ENCODE measurements at places on chromosomes 3 and 15.

DNA sequence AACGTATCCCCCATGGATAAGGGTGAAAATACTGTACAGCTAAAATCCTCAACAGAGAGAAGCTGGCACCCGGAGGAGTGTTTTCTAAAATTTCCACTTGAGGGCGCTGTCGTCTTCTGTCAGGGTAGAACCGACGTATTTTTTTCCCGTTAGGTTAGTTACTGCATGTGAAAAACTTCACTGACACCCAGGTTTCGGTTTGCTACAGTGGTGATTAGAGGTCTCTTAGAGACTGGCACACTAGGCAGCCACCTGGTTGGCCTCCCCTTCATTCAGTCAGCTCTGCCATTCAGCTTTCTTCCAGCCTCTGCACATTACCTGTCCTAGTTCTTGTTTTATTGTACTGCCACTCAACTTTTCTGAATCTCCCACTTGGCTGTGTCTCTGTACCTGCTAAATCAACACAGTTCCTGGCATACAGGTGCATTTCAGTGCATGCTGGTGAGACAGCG lies 18.4 kb downstream of the CCK start:
- peak; percentile 41 for DNase-seq

- no peak for DNase-seq
Measured at GRCh38 chr3:17006132-17006852, 121.5 kb downstream of the PLCL2 start.

- peak; percentile 25 for DNase-seq
Measured at GRCh38 chr3:184155644-184156521, 706 bp downstream of the DVL3 start.

- DNase-seq, result no peak
Measured at GRCh38 chr15:87724330-87724729, 532.2 kb downstream of the NTRK3 start.

GRCh38 chr3:142853270-142854168 lies 35.4 kb downstream of the PCOLCE2 start:
- no peak for DNase-seq

GRCh38 chr3:141228395-141228794 lies 3.2 kb upstream of the PXYLP1 start:
- DNase-seq, result no peak

DNA sequence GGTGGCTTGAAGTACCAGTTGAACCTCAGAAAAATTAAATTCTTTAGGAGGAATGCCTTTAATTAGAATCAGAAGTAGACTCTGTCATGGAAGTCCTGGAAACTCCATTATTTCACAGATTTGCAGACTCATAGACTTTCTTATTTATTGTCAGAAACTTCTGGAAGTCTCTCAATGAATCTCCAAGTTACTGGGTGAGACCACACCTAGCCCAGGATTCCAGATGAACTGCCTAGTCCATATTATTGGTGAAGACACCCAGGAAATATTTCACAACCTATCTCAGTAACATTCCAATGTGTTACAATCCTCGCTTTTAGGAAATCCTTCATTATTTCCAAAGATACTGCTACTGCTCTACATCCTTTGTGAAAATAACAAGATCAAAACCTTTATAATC lies 6.5 kb upstream of the THBS1 start:
- DNase-seq, result no peak

GRCh38 chr3:144852999-144853398 lies 881.4 kb downstream of the DIPK2A start:
- no peak for DNase-seq

DNA sequence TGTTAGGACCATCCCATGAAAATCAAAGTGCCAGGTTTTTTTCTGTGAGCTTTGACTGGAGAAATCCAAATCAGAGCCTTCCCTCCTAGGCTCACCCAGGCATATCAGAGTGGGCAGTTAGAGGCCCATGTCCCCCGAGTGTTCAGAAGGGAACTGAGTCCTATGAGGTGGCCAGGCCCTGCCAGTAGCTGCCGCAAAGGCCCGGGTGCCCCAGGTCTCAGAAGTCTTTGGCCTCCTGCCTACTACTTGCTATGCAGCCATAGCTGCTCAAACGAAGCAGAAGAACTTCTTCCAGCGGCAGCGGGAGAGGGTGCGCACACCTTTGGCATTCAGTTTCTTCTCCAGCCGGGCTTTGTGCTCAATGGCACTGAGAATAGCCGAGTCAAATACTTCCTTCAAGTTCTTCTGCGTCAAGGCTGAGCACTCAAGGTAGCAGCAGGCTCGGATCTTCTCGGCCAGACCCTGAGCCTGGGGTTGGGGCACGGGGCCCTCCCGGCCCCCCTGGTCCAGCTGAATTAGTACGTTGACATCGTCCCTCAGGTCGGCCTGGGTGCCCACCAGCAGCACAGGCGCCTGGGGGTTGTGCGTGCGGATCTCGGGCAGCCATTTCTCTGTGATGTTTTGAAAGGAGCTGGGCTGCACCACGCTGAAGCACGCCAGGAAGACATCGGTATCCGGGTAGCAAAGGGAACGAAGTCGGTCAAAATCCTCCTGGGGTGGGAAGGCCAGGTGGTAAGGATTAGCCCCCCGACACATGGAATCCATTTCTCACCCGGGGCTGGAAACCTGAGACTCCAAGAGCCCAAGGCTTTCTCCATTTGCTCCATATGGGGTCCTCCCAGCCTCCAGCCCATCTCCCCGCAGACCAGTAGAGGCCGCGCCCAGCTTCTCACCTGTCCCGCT lies 992 bp downstream of the RHOV start:
- no peak for DNase-seq

DNA sequence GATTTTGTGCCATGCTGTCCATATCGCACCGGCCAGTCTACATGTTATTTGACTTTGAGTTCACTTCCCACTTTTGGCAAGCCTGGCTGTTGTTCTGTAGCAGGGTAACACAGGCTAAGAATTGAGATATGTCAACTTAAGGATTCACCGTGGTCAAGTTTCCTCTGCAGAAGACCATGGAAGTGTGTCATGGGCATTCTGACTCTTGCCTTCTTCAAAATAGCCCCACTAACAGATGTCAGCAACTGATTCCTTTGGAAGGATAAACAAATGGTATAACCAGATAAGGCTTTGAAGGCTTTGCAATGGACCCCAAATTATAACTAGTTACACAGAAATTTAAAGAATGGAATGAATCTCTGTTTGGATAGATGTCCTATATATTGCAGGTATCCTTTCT lies 20.1 kb upstream of the CD47 start:
- DNase-seq, result no peak

GRCh38 chr15:68991723-68992122 lies 22.8 kb upstream of the NOX5 start:
- no peak for DNase-seq

DNA sequence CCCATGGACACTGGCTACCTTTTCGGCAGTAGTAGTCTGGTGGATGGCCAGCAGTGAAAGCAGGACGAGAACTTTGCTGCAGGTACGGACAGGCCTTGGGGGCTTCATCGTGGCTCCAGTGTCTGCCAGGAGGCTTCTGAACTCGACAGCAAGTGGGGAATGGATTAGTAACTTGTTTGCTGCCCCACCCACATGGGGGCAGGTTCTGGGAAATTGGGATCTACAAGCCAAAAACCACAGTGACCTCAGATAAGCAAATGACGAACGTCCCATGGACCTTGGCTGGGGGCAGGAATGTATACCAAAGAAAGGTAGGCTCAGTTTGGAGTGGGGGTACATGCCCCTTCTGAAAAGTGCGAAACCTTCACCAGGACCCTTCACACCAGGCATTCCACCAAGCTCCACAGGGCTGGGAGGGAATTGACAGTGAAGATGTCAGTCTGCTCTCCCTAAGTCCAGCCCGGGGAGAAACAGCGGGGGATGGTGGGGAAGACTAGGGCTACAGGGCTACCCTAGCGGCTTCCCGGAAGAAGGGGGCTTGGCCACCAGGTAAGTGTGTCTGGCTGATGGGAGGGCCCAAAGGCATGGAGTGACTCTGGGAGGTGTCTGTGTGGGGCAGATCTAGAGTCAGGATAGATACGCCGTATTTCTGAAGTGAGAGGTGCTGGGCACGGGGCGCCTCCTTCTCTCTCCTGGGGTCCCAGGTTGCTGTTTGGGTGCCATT lies at the start of gene ITIH4:
ITIH4 (minus strand) TSS at position 138 of the 724 bp plus-strand sequence; CDS start at position 108, 30 bp downstream.
- DNase-seq, result no peak

- no peak for DNase-seq
Measured at GRCh38 chr3:78026318-78026828, 986.5 kb downstream of the ROBO2 start.

DNA sequence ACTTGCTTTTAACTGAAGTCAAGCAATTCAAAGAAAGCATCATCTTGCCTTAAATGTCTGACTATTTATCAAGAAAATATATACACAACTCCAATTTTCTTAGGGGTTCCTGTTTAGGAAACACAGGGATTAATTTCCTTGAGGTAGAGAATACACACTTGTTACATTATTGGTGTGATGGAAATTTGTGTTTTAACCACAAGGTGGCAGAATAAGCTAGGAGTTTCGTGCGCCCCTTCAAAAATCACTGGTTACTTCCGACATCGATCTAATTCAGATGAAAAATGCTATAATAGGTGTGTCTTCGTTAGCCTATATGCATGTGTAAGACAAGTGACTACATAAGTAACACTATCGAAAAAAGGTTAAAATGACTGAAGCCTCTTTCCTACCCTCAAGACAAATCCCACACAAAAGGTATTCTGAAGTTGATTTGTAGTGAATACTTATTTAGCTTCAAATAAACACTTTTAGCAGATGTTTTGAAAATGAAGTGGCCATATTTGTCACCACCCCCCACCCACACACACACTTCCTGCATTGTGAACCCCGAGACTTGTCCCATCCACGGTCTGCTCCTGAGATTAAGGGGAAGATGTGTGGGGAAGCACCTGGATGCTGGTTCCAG lies 246.5 kb downstream of the ROBO1 start:
- no peak for DNase-seq

GRCh38 chr3:15295506-15295905 lies 36.9 kb downstream of the SH3BP5 start:
- DNase-seq, result no peak

DNA sequence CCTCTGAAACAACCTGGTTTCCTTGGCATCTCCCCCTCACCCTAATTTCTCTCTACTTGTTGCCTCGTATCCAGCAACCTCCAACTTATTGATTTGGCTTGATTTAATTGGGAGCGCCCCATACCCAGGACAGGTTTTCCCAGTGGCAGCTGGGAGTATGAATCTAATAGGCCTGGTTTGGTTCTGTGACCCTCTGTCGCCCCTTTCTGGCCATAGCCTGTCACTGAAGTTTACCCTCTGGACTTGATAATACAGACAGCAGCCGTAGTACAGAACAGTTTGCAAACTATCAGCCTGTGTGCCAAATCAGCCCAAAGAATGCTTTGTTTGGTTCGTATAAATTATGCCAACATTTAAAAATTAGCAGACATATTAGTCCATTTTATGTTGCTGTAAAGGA lies 525.1 kb upstream of the GOLIM4 start:
- DNase-seq, result no peak

DNA sequence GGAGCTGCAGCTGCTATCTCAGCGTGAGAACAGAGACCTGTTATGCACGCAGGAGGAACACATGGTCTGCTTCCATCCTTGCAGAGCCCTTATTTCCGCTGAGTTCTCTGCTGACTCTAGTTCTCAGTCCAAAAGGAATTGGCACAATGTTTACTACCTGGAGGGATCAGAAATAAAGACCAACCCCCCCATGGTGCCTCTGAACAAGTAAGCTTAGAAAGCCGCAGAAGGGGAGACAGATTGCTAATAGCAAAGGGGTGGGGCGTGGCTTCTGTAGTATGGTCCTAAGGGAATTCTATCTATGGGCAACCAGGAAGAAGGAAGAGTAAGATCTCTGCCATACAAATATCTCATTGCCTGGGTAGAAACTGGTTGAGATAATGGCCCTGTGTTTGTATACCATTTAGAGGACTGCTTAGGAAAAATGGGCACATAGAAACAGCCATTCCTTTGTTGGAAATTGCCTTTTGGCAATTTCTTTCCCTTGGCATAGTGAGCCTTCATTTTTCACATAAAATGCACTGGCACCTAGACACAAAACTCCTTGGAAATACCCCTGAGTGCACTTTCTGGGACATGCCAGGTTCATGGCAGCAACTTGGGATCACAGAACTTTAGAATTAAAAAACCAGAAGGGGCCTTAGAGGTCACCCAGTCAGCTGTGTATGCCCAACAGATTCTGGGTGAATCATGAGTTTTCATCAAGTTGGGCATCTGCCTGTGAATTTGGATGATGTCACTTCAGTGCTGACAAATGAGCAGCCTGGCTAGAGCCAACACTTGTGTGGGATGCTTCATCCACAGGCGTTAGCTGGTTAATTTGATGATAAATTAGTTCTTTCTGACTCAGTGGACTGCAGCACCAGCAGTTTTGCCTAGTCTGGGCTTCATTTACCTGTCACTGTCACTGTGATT lies 57.4 kb upstream of the STXBP5L start:
- DNase-seq, result no peak

- DNase-seq, result no peak
Measured at GRCh38 chr3:61734749-61735686, 173.6 kb downstream of the PTPRG start.

DNA sequence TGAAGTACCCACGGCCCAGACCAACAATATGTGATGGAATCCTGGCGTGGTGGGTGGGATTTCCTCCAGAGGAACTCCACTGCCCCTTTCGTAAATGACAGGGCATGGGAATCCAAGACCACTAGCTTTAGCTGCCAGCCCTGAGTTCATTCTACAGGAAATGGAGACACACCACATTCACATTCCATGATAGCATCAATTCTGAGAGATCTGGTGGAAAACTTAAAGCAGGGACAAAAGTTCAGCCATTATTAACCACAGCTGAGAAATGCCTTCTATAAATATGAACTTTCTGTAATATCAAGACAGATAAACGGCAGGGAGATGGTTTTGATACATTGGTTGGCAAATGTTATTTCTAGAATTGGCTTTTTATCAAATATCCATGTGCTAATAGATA lies 98.2 kb downstream of the FBN1 start:
- no peak for DNase-seq

DNA sequence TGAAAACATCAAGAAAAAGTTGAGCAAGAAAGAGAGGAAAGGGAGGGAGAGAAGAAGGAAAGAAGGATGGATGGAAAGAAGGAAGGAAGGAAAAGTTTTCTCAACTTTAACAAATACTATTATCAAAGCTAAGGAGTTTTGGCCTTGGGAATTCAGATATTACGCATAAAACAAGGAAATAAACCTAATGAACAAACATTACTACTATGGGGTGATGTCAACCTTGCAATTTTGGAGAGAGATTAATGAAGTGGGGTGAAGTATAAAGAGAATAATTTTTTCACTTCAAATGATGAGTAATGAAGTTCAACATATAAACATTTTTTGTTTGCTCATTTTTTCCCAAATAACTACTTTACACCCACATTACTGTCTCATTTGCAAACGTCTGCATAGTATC lies 55.2 kb downstream of the SFMBT1 start:
- no peak for DNase-seq

DNA sequence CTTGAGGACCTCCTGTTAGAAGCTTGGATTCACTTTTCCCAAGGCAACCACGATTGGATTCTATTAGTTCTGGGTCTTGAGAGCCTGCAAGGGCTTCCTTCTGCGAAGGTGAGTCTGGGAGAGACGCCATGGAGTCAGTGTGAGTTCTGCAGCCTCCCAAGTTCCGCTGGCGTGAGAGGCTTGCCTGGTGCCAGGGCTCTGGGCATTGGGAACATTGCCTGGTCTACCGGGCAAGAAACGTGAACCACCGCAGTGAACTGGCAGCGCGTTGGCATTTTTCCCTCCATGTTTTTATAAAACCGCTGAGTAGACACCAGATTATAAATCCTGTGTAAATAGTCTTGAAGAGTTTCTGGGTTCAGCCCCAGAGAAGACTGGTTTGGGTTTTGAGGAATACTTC lies 160.9 kb downstream of the IGF1R start:
- DNase-seq, result no peak
